HuH-7.5 (cell line): ENCODE measurements at places on chromosomes 5 and 9.

- DNase-seq: no peak
These were observed 247.3 kb downstream of the PDZD2 start for GRCh38 chr5:31886206-31886605.

DNA sequence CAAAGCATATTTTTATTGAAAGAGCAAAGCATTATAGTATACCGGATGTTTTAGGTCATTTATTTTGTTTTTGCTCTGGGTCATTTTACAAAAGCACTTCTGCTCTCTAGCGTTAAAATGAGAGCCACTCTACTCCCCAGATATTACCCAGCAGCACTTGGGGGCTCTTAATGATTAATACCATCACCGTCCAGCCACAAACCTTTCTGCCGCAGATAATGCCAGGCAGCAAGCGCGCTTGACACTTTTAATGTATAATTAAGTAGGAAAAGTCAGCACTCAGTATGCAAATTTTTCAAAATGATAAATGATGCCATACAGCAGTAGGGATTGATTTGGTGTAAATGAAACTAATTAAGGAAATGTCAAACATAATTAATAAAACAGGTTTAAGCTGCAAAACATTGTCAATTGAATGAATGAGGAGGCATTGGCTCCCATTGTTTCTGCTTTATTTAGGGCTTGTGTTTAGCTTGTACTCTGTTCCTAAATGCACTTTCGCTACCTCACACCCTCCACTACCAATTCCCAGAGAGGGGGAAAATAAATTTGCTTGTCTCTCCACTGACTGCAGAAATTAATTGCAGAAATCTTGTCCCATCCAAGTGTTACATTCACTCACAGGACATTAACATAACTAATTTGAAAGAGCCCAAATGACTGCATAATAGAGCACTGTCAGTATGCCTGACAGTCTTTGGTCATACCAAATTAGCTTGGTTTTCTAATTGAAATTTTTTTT is 358.8 kb upstream of the ARRDC3 start:
- DNase-seq: no peak

DNA sequence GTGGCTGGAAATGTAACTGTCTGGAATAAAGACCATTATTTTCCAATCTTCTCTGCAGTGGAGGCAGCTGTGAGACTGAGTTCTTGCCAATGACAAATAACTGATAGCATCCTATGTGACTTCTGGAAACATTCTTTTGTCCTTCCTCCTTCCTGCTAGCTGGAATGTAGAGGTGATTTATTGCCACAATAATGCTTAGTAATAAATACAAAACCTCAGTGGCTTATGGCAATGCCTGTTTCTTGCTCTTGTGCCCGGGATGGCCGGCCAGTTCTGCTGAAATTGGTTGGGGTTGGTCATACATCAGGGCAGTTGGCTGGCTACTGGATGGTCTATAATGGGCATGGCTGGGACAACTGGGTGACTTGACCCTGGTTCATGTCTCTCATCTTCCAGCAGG is 12.2 kb upstream of the TEX48 start:
- no peak for DNase-seq

DNA sequence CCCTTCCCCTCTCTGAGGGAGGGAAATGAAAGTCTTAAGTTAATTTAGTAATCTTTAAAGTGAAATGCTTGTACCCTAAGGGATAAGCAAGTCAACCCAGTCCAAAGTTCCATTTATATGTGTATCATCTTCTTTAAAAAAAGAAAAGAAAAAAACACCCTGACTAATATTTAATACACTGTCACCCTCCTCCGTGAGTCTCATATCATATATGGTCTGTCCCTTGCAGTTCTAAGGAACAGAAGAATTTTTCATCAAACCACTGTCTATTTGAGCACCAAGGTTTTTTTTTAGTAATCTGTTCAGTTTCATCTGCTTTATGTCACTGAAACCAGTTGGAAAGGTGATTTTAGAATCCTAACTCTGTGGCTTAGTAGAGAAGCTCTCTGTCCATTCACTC is 15.2 kb downstream of the TNIP1 start:
- no peak for DNase-seq

DNA sequence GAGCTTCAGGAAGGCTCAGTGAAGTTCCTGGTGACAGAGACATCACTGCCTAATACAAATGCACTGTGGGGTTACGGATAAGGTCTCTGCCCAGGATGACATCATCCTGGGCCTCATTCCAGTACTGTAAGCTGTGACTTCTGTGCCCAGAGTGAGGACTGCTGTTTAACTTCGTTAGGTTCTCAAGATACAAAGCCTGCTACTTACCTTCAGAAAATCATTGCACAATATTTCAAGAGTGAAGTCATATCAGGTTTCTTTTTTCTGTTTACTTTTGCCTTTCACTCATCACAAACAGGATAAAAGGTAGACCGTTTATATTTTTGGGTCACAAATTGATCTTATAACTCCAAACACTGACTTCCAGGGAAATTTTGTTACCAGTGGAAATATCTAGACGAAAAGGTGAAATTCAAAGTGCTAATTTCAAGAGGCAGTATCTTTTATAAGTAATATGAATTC is 241.2 kb downstream of the PIK3R1 start:
- DNase-seq: no peak

- no peak for DNase-seq
These were observed 140.8 kb downstream of the FGF1 start for GRCh38 chr5:142544946-142545649.

DNA sequence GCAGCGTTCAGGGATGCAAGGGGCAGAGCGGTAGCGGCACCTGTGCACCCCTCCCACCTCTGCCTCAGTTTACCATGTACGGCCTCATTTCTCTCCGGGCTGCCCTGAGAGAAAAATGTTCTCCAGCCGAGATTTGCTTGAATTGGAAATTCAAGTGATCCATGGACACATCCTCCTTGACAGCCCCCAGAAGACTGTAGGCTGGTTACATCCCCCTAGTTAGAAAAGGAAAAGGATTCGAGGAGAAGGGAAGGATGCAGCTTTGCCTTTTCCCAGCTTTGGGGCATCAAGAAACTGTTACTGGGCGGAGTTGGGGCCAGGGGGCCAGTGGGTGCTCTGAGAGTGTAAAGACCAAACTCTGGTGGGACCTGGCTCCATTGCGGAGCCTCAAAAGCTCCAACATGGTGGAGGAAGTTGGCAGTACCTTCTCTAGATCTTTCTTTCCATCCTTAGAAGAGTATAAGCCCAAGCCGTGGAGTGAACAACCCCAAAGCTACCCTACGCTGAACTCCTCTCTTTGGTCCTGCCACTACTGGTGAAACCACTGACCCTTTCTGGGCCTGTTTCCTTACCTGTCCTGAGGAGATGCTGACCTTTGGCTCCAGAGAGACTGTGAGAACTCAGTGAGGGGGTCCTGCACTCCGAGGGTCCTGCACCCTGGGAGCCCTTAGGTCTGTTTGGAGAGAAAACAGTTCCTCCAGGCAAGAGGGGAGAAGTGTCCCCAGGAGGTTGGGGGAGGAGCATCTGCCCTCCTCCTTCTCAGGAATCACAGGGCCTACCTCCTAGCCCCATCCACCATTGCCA is 1.0 kb upstream of the BARX1 start:
- DNase-seq: no peak

DNA sequence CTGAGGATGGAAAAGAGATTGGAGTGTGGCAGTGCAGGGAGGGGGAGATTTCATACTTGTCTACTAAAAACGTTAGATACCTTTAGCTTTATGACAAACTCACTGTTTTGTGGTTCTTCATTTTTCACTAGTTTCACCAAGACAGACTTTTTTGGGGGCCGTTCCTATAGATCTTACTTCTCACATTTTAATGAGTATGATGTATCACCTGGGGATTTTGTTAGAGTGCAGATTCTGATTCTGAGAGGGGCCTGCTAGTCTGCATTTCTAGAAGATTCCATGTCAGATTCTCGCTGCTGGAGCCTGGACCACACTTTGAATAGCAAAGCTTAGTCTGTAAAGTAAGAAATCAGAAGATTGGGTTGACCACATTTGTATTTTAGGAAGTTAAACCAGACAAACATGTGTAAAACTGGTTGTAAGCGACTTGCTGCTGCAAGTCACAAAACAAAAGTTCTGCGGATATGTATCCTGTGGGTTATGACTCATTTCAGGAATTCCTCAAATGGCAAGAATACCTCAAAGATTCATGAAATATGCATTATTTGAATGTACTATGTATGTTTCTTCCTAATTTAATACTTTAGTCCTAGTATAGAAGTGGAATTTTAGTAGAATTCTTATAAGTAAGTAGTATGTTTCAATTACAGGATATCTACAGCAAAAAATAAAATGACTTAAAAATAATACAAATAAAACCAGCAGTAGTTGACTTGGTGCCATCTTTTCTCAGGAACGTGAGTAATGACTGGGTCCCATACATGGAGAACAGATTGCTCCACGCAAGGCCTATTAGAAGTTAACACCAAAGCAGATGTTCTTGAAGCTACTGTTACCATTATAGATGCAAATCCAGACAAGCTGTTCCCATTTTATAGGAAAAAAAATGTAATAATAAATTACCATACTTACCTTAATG is 27.8 kb downstream of the NFIL3 start:
- no peak for DNase-seq

GRCh38 chr5:143213851-143214363 is 189.6 kb downstream of the NR3C1 start:
- DNase-seq: no peak

DNA sequence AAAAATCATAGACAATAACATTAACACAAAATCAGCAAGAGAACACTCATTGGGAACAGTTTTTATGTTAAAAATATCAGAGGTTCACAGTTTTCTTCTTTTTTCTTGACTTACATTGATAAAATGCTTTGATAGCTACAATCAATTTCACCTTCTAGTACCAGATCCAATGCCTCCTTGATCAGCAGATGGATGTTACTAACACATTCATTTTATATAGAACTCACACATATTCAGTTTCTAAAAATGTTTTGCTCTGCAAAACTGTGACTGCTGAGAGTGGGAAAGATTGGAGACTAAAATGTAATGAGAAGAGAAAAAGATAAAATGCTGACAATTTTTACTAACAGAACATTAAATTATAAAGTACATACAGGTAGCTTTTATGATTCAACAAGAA is 143.1 kb downstream of the TTC39B start:
- no peak for DNase-seq

DNA sequence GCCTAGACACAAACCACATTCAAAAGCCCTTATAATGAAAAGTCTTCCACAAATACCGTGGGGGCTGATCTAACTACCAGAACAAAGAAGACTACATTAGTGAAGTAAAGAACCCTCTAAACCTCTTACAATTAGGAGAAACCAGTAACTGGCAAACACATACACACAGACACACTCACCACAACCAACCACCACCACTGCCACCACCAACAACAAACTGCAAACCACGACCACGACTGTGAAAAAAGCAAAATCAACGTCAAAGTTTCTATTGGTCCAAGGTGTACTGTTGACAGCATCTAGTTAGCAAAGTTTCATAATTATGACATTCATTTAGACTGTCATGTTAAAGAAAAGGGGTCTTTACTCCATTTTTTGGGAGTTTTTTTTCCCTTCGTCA is 2.7 kb downstream of the CDO1 start:
- no peak for DNase-seq

- no peak for DNase-seq
These were observed 61.0 kb upstream of the RAPGEF1 start for GRCh38 chr9:131800843-131801242.

DNA sequence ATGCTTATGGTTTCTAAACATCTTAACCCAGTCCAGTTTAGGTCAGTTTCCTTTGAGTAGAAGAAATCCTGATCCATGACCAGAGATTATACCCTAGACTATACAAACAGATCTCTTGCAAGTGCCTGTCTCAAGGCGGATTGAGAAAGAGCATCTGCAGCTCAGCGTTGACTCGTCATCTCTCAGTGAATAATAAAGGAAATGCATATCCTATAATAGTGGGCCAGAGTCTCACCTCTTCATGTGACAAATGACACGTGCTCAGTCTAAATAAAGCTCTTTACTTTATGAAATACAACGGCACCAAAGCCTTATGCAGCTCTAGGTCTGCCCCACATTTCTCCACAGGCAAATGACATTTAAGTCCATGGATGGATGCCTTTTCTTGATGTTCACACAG is 179.4 kb upstream of the NR3C1 start:
- DNase-seq: no peak
